ENCODE measurements at places on chromosomes 7 and 10.
A peak's percentile ranks its signal among the peaks of the same experiment; 100 is the strongest.

- no peak for DNase-seq
These were observed 240.2 kb upstream of the NPSR1 start for GRCh38 chr7:34417781-34418180.

DNA sequence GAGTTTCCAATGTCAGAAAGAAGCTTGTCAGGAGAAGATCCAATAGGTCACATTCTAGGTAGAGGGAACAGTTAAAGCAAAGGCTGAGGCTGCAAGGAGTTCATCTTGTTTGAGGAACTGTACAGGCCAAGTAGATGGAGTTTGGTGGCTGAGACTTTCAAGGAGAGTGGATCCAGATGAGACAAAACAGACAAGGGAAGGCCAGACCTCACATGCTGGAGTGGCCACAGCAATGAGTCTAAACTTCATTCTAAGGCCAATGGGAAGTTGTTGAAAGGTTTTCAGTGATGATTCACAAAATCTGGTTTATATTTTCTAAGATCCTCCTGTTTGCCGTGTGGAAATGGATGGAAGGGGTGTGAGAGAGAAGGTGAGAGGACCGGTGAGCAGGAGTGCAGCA lies 40.0 kb downstream of the EPDR1 start:
- no peak for DNase-seq

GRCh38 chr10:87695074-87695473 lies 35.4 kb downstream of the PAPSS2 start:
- DNase-seq: no peak

GRCh38 chr10:117731121-117731791 lies 188.7 kb downstream of the EMX2 start:
- no peak for DNase-seq

GRCh38 chr10:114920459-114920858 lies 17.5 kb upstream of the TRUB1 start:
- no peak for DNase-seq

GRCh38 chr7:106671160-106671559 lies 10.2 kb upstream of the CCDC71L start:
- DNase-seq: no peak

DNA sequence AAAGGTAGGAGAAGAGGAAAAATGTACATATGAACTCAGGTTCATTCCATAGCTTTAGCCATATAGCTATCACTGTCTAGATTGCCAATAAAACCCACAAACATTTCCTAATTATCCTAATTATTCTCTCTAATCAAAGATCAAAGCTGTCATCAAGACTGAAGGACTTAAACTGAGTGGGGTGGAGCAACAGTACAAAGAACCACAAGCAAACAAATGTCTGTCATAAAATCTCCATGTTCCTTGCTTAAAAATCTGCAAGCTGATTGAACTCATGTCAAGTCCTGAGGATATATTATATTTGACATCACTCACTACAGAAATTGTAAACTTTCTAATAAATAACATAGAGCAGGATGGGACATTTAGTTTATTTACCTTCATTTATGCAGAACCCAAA lies 315.9 kb downstream of the SNX13 start:
- no peak for DNase-seq

DNA sequence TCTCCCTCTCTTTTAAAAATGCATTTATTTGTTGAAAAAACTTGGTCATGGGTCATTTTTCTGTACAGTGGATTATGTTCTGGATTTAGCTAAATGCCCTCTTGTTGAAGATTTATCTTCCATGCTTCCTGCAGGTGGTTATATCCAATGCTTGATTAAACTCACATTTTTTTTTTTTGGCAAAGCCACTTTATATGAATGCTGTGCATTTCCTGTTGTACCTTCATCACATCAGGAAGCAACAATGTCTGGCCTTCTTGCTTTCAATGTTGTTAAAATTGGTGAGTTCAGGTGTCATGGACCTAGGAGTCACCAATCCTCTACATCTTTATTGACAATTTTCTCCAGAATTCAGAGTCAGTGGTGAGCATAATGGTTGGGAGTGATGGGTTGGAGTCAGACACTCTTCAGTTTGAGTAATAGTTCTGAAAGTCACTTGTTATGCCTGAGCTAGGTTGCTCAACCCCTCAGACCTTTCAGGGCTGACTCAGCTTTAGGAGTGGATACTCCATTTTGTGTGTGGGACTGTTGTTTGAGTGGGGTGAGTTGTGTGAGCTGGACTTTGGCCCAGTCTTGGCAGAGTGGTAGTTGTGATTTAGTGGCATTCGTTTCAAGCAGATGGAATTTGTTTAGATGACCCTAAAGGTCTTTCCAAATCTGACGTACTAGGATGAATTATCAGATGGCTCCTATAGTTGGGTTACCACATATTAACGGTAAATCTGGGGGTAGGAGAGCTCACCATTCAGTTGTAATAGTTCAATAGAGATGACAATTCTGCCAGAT lies 213.5 kb upstream of the ZNF32 start:
- no peak for DNase-seq

- DNase-seq: no peak
These were observed 483.9 kb downstream of the SH2D4B start for GRCh38 chr10:81021428-81022129.

DNA sequence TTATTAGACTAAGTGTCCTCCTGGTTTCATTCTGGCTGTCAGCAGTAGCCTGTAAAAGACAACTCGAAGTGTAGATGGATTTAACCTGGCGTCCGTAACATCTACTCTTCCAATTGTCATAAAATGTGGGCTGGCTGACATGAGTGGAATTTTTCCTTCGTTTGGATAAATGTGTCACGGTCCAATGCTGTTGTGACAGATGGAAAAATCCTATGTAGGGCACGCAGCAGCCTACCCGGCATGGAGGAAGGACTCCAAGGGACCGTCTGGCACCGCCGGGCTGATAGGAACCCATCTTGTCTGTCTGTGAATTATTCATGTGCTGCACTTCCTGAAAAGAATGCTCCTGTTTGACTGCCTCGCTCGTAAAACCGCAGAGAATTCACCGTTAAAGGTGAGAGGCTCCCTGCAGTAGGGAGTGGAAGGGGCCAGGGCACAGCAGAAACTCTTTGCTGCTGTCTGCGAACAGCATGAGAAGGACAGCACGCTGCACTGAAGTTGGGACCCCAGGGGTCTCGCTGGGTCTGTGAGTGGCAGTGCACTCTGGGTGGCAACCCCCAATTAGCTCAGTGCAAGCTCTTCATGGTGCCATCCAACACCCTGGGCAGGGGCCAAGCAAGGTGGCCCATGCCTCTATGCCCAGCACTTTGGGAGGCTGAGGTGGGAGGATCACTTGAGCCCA lies 1.6 kb upstream of the ORAI2 start:
- DNase-seq: no peak

- DNase-seq: no peak
These were observed 68.7 kb upstream of the CAMK2B start for GRCh38 chr7:44394112-44394447.

DNA sequence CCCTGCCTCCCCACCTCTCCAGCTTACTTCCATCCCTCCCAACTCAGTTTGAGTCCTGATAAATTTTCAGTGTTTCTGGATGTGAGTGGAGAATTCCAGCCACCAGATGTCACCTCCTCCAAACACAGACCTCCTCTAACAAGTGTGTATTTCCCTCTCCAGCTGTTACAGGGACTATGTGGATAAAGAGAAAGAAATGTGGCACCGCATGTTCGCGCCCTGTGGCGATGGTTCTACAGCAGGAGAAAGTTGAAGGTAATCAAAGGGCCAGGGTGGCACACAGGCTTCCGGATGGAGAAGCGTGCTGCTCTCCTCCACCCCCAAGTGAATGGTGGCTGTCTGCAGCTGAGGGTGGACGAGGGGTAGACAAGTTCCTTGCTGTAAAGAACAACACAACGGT lies 14.7 kb downstream of the FKBP6 start:
- peak; percentile 23 for DNase-seq

DNA sequence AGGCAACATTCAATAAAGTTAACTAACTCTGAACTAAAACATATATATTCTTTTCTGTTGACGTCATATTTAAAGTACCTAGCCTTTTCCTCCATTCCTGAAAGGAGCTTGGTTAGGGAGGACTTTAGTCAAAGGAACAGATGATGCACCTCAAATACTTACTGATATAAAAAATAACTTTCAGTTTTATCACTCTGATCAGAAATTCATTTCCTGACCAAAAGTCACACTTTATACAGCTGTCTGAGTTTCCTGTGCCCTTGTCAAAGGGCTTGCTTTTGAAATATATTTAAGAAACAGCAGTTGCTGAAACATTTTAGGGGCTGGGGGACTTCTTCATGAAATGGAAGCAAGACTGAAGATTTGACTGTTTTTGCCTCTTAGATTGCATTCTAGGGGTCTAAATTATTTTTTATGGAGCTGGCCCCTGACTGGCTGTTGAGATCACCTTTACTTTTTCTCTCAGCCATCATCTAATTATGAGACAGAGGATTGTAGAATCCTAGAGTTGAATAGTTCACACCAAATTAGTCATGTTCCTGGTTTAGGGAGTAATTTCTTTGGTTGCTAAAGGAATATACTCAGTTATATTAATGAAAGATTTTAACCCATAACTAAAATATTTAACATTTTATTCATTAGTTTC lies 46.6 kb downstream of the GLCCI1 start:
- no peak for DNase-seq

DNA sequence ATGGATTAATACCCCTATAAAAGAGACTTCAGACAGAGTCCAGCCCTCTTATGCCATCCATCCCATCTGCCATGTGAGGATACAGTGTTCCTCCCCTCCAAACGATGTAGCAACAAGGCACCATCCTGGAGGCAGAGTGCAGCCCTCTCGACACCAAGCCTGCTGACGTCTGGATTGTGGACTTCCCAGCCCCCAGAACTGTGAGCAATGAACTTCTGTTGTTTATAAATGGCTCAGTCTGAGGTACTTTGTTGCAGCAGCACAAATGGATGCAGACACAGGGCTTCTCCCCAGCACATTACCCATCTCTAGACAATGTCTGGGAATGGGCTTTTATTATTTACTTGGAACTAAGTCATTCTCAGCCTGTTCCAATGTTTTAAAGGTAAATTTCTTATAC lies 195.6 kb downstream of the WDR37 start:
- DNase-seq: no peak

DNA sequence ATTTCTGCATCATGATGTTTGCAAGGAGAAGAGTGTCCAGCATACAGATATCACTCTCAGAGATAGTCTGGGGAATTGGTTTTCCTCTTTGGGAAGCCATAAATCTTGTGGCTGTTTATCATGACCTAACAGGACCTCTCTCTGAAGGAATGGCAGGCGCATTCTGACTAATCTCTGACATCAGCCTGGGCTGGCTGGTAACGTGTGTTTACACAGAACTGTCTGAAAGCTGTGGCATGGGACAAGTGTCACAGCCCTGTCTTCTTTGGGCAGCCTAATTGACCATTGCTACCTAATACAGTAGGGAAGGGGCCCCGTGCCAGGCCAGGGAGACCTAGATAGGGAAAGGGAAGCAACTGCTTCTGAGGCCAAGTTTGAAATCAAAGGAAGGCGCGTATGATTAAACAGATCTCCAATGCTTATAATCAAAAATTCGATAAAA lies 73.9 kb upstream of the CABCOCO1 start:
- DNase-seq: no peak

DNA sequence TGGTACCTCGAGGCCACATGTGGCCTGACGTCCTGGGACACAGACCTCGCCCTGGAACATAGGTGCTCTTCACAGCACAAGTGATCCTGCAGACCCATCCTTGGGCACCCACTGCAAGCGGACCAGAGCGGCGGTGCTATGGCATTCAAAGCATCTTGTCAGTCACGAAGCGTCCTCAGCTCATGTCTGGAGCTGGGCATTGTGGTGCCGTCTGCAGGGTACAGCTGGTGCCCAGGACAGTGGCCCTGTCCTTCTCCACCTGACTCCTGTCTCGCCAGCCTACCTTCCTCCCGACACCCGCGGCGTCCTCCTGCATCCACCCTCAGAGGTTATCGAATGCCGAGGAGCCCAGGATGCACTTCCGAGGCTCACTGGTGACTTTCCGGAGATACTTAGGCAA lies 26.5 kb downstream of the ADGRA1 start:
- no peak for DNase-seq

DNA sequence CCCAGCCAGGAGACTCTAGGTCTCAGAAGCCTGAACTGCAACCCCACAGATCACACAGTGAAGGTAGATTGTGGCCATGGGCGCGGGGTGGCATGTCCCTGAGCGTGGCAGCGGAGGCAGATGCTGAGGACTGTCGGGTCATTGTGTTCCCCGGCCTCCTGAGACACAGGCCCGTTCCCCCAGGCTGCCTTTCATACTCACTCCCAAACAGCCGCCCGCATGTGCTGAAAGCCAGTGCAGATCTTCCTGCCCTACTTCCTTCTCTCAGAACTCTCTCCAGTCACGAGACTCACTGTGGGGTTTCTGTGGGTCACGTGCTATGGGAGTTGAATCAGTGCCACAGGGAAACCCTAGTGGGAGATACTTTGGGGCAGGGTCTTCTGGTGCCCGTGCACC lies 48.0 kb downstream of the ZNF467 start:
- no peak for DNase-seq

GRCh38 chr10:10564081-10564794 lies 453.4 kb upstream of the CELF2 start:
- no peak for DNase-seq

- no peak for DNase-seq
These were observed 147.3 kb downstream of the ZMYND11 start for GRCh38 chr10:282294-283139.

- DNase-seq: no peak
These were observed 678 bp downstream of the SH2B2 start for GRCh38 chr7:102287111-102287980.

DNA sequence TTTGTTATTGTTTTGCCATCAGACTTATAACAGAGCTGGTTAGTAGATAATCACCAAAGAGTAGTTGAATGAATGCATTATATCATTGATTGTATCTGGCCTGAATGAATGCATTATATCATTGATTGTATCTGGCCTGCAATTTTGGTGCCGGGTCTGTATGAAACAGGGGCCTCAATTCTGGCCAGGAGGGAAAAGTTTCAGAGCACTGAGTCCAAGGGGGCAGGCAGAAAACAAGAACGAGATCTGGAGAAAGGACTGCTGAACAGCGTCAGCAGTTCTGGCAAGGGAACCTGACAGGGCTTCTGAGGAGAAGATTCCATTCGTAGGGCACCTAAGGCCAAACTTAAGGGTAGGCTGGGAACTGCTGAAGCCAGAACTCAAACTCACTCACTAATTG lies 128.0 kb downstream of the SEMA3C start:
- DNase-seq: no peak

DNA sequence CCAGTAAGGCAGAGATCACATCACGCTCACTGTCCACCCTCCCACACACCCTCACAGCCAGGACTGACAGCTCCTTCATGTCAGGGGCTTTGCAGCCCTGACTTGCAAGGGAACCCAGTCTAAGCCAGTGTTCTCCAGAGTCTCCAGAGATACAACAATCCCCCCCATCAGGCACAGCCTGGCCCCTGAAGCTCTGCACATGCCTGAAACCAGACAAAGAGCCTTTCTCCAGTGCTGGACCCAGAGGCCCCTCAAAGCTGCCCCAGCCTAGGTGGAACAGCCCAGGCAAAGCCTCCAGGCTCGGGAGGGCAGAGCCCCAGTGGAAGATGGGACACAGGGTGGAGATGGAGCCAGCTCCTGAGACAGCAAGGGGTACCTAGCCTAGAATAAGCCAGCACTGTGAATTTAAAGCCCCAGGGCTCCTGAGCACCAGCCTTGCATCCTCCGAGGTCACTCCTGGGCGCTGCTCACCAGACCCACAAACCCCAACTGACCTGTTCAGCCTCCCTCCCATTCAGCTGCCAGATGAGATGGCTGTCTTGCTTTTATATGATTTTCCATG lies 50.2 kb downstream of the GRID1 start:
- no peak for DNase-seq

- DNase-seq: no peak
These were observed 14.5 kb upstream of the LIMK1 start for GRCh38 chr7:74069086-74069541.

GRCh38 chr7:73717025-73717807 lies 2.3 kb downstream of the STX1A start:
- no peak for DNase-seq

- DNase-seq: no peak
These were observed 90.0 kb upstream of the FEZF1 start for GRCh38 chr7:122394512-122394911.
